ENCODE measurements at places on chromosomes 4 and X.

- DNase-seq = no peak
Measured at GRCh38 chr4:87657525-87657924, 7.4 kb downstream of the DMP1 start.

GRCh38 chr4:122508083-122508482 is 51.6 kb upstream of the IL2 start:
- no peak for DNase-seq

DNA sequence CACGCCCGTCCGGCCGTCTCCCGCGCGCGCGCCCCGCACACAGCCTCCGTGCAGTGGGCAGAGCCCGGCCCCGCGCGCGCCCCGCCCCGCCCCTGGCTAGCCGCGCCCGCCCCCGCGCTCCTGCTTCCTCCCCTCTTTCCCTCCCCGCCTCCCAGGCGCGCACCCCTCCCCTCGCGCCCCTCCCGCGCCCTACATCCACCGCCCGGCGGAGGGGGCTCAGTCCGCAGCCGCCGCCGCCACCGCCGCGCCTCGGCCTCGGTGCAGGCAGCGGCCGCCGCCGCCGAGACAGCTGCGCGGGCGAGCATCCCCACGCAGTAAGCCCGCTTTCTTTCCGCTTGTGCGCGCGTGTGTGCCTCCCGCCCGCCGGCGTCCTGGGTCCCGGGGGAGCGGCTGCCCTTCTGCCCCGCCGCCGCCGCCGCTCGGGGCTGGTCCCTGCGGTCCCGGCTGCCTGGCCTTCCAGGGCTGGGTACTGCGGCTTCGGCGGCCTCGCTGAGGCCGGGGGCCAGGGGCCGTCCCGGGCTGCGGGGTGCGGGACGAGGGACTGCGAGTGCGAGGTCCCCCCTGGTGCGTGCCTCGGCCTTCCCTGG is at the start of gene FHL1:
Gene FHL1, plus strand, starts transcription at position 219 of the 587 bp plus-strand sequence.
- DNase-seq = peak; percentile 28

DNA sequence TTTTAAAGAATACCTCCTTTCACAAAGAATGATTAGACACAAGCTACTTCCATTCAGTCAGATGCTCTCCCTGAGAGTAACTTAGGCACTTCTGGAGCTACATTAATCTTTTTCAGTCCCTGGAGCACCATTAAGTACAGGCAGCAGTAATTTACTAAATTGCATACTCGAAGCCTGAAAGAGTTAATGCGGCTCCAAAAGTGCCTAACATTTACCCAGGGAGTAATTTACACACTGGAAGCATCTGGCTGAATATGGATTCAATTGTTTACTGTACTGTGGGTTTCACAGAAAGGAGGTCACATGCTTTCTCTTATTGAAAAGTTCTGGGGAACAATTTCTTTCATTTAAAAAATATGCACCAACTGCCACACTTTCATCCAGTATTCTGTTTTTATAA is 260.8 kb upstream of the TENM3 start:
- no peak for DNase-seq

DNA sequence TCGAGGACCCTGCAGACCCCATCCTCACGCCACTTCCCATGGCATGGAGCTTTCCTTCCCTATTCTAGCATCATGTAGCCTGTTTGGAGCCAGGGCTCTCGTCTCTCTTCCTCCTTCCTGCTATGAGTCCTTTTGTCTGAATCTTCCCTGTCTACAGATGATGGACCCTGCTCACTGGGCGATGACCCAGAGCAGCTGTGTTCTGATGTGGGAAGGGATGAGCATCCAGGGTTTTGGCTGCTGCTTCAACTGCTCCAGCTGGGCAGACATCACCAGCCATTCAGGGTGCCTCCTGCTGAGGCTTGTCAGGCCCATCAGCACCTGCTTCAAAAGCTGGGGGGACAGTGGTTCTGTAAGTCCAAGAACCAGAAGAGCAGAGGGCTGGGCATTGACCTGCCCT is 3.2 kb upstream of the CCKAR start:
- DNase-seq = no peak

DNA sequence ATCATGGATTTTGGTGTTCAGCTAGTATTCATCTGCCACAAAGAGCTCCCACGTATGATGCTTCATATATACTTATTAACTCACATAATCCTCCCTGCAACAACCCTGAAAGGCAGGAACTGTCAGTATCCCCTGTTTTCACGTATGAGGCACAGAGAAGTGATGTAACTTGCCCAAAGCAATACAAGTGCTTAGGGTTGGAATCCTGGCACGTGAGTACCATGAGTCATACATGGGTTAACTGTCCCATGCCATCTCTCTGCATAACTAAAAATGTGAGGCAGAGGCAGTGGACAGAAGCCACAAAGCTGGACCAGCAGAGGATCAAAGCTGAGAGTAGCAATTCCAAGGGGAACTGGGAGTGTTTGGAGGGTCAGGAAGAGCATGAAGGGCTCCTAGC is 35.7 kb upstream of the EGFL6 start:
- DNase-seq = no peak

GRCh38 chr4:28228561-28229491 is 1368.2 kb downstream of the STIM2 start:
- no peak for DNase-seq

DNA sequence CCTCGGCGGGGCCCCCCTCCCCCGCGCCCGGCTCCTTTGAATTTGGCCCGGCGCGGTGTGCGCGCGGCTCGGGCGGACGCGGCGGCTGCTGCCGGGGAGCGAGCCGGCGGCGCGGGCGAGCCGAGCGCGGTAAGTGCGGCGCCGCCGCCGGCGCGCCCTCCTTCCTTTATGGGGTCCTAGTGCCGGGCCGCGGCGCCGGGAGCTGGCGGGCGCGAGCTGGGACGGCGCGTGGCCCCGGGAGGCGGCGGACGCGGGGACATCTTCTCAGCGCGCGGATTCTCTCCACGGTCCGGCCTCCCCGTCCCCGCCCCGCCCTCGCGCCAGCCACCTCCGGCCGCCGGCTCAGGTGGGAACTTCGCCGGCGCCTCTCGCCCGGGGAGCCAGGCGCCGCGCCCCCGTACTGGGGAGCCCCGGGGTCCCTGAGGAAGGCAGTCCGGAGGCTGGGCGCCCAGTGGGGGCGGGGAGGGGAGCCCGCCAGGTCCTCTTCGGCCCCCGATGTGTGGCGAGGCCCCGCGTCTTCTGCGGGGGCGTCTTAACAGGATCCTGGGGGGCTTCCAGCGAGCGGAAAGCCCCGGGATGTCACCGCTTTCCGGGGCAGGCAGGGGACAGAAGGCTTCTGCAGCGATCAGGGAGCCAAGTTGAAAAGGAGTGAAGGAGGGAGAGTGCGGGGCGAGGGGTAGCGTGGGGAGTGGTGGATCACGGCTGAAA is 98.4 kb upstream of the TENM3 start:
- DNase-seq = no peak

GRCh38 chrX:106863697-106864096 is 39.4 kb downstream of the RIPPLY1 start:
- no peak for DNase-seq

- no peak for DNase-seq
Measured at GRCh38 chr4:100736641-100737451, 219.0 kb upstream of the EMCN start.

DNA sequence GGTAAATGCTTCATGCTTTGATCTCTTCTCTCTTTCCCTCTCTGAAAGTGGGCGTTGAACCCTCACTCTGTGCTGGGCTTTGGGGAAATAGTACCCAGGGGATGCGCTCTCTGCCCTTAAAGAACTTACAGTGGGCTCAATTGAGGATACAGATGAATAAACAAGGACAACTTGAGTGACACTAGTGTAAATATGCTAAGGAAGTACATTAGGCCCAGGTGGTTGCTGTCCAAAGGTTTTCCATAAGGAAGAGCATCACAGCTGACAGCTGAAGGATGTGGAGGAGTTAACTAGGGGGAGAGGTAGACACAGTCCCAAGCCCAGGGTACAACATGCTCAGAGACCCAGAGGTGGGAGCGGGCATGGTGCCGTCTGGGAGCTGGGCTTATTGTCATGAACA is 49.4 kb downstream of the TENM3 start:
- no peak for DNase-seq

DNA sequence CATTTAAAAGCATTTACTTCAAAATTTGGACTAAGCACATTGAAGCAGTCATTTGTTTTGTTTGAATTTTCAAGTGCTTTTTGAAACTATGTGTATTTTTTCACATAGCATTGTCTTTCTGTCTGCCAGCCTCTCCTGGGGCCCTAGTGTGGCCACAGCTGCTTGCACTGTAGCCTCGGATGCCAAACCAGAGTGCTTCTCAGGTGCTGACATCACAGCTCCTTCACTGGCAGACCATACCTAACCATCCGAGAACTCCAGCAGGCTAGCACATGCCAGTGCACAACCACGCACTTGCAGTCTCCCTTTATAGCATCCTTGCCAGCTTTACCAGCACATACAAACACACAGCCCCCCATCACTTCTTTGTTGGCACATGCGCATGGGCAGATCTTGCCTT is 1019.7 kb downstream of the STPG2 start:
- DNase-seq = no peak

All from activated CD4-positive, alpha-beta T cell treated with anti-CD3 and anti-CD28 coated beads for 1 hour (primary cell).